ENCODE measurements at places on chromosomes 5 and 9.

GRCh38 chr9:130893341-130894101 lies 3.1 kb downstream of the QRFP start:
- DNase-seq, result no peak

- no peak for DNase-seq
Observed at GRCh38 chr5:59597690-59598546, 295.6 kb downstream of the PDE4D start.

- DNase-seq, result peak; percentile 96
Observed at GRCh38 chr9:16921855-16922254, 51.4 kb upstream of the BNC2 start.

DNA sequence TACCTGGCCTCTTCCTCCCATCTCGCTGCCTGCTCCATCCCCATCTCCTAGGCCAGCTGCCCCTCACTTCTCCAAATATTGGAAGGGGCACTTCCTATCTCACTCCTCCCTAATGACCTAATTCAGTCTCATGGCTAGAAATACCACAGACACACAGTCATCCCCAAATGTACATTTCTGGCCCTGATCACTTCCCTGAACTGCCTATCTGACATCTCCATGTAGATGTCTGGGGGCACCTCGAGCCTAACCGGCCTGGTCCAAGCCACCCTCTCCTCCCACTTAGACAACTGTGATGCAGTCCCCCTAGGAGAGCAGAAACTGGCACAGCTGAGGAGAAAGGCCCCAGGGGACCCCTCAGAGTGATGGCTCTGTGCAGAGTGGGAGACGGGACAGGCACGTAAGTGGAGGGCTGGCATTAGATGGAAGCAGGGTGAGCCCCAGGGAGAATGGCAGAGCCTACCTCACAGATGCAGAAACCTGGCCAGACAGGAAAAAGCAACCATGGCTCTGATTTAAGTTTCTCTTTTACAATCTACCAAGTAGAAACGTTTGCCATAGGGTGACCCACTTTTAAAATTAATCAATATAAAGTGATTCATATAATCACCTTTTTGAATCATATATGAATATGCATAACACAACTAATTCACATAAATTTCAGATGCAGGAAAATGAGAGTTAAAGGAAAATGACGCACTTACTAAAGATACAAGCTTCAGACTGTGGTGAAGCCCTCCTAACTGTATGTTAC lies 22.1 kb downstream of the CAMSAP1 start:
- peak; percentile 40 for DNase-seq

- DNase-seq, result peak; percentile 48
Observed at GRCh38 chr9:93304574-93305496, 120.9 kb downstream of the WNK2 start.

GRCh38 chr9:131361202-131361833 lies 32.6 kb upstream of the PRRC2B start:
- DNase-seq, result peak; percentile 84

GRCh38 chr5:149429839-149430721 lies 51.0 kb upstream of the IL17B start:
- no peak for DNase-seq

- no peak for DNase-seq
Observed at GRCh38 chr9:88807426-88807825, 183.8 kb upstream of the S1PR3 start.

DNA sequence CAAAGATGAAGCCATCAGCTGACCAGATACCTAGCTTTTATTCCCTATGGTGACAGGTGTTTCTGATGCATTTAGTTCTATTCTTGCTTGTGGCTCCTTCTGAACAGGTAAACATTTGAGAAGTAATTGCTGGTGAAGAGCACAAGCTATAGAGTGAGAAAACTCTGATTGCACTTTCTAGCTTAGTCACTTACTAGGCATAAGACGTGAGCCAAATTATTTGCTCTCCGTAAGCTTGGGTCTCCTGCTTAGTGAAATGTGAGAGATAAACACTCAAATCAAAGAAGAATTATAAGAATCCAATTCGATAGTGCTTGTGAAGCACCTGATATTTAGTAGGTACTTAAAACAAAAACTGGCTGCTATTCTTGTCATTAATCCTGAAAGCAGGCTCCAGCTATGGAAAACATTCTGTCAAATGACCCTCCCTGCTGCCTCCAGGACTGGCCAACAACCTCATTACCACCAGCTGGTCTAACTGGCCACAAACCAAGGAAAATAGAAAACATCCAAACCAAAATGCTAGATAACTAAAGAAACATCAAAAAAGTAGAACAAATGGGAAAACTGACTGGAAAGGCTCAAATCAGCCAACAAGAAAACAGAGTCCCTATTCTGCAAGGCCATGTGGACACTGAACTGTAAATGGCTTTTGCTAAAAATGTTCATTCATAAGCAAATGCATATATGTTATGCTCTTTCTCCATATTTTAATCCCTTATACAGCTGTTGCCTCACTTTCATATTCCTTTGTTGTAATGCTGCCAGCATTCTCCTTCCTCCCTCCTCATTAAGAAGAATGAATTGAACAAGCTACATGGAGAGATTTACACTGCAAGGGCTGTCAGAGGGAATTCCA lies 616.1 kb downstream of the DTWD2 start:
- DNase-seq, result no peak

DNA sequence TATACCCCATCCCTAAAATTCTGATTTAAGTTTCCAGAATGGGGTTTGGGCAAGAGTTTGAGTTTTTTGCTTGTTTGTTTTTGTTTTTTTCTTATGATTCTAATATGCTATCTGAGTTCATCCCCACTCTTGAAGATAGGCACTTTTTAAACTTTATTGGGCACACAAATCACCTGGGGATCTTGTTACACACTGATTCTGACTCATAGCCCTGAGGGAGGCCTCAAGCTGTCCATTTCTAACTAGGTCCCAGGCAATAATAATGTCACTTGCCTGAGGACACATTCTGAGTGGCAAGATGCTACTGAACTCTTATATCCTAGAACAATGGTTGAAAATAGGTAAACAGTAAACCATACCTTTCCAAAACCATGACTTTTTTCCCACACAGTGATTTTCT lies 22.8 kb upstream of the ABLIM3 start:
- peak; percentile 44 for DNase-seq

- DNase-seq, result no peak
Observed at GRCh38 chr9:125626187-125626586, 80.8 kb downstream of the MAPKAP1 start.

- peak; percentile 81 for DNase-seq
Observed at GRCh38 chr5:82406205-82406773, 128.1 kb upstream of the RPS23 start.

- DNase-seq, result no peak
Observed at GRCh38 chr5:174087783-174088182, 42.3 kb downstream of the NSG2 start.

GRCh38 chr5:61167382-61167781 lies 5.1 kb upstream of the SMIM15 start:
- DNase-seq, result peak; percentile 53

DNA sequence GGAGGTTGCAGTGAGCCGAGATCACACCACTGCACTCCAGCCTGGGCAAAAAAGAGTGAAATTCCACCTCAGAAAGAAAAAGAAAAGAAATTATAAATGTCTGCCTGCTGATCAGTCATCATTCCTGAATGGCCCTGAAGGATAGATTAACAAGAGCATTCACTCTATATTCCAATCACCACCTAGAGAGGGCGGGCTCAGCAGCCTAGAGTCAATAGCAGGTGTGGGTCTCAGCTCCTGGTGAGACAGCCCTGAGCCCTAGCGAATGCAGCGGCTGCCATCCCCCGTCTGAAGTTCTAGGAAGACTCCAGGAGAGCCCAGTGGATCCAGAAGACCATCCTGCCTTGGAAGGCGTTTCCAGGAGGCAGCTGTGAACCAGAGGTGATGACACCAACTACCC lies 12.0 kb downstream of the FBP1 start:
- DNase-seq, result no peak

DNA sequence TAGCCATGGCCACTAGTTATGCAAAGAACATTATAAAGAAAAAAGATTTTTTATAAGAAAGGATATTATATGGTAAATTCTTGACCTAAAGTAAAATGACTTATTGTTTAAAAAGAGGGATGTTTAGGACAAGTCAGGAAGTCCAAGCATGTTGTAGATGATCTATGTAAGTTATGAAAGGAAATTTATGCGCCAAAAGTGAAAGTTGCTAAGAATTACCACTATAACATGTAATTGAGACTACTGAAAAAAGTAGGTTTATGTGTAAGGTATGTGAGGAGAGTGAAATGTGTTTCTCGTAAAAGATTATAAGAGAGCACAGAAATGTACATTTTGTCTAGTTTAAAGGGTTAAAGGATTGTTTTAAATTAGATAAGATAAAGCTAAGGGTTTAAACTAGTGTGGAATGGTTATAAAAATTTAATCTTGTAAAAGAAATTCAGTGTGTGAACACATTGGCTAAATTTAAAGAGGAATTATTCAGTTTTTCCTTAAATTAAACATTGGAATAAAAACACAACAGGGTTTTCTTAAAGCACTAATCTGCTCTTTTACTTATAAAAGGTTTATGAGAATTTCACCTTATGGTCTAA lies 1100.4 kb upstream of the EDIL3 start:
- DNase-seq, result no peak

DNA sequence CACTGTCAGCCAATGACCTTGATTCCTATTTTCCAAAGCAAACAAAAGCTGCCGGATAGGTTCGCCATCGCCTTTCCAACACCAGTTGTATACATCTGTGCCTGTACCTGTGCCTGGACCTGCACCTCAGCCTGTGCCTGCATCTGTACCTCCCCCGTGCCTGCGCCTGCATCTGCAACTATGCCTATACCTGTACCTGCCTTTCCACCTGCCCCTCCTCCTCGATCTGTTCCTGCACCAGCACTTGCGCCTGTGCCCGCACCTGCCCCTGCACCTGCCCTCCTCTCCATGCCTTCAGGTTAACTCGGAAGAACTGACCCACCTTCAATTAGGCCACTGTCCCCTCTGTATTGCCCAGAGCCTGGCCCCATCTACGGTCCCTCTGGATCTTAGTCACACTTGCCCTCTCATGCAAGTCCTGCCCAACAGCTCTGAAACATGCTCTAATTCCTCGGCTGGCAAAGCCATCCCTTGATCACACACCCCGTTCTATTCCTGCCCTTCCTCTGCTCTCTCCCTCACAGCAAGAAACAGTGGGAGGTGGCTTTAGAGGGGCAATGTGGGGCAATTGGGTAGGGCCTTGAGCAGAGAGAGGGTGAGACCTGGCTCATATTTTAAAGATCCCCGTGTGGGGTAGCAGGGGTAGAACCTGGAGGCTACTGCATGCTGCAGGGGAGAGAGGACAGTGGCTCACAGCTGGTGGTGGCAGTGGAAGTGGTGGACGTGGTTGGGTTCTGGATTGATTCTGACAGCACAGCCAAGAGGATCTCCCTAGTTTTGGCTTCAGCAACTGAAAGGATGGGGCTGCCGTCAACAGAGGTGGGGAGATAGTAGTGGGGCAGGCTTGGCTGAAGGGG lies 59.6 kb upstream of the PHYKPL start:
- no peak for DNase-seq

- no peak for DNase-seq
Observed at GRCh38 chr5:53928641-53929040, 368.2 kb downstream of the NDUFS4 start.

DNA sequence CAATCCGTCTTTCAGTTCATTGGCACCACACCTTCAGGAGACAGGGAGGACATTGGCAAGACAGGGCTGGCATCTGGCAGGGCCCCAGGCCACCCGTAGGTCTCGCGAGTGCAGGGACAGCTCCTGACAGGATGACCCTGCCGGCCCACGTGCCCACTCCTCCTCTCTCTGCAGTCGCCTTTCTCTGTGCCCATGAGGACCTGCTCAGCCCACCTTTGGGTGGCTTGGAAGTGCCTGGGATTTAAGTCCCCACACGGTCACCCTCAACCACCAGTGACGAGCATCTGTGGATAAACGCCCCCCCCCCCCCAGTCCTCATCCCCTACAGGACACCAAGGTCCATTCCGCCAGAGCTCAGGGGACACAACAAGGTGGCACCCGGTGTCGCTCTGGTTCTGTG lies 4.1 kb downstream of the MRPL36 start:
- DNase-seq, result no peak

DNA sequence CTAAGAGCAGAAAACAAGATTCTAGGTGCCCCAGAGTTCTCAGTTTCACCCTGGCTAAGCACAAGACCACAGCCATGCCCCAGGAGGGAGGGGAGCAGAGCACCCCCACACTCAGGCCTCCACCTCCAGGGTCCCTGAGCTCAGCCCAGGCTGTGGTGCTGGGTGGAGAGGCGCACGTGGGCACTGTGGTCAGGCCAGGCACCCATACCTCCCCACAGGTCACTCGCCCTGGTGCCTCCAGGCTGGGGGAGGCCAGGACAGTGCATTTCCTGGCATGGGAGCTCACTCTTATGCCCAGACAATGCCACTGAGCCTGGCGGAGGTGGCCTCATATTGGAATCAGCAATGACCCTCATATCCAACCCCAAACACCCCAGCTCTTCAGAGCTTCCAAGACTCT lies 78.8 kb downstream of the HRH2 start:
- DNase-seq, result no peak

GRCh38 chr5:59792983-59793585 lies 100.4 kb downstream of the PDE4D start:
- DNase-seq, result peak; percentile 94

DNA sequence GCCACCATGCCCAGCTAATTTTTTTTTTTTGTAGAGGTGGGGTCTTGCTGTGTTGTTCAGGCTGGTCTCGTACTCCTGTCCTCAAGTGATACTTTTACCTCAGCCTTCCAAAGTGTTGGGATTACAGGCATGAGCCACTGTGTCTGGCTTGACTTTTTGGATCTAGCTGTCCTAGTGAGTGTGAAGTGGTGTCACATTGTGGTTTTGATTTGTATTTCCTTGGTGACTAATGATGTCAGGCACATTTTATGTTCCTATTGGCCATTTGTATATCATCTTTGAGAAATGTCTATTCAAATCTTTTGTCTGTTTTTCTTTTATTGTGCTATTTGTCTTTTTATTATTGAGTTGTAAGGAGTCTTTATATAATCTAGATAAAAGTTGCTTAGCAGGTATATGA lies 53.5 kb upstream of the MCCC2 start:
- DNase-seq, result peak; percentile 55

DNA sequence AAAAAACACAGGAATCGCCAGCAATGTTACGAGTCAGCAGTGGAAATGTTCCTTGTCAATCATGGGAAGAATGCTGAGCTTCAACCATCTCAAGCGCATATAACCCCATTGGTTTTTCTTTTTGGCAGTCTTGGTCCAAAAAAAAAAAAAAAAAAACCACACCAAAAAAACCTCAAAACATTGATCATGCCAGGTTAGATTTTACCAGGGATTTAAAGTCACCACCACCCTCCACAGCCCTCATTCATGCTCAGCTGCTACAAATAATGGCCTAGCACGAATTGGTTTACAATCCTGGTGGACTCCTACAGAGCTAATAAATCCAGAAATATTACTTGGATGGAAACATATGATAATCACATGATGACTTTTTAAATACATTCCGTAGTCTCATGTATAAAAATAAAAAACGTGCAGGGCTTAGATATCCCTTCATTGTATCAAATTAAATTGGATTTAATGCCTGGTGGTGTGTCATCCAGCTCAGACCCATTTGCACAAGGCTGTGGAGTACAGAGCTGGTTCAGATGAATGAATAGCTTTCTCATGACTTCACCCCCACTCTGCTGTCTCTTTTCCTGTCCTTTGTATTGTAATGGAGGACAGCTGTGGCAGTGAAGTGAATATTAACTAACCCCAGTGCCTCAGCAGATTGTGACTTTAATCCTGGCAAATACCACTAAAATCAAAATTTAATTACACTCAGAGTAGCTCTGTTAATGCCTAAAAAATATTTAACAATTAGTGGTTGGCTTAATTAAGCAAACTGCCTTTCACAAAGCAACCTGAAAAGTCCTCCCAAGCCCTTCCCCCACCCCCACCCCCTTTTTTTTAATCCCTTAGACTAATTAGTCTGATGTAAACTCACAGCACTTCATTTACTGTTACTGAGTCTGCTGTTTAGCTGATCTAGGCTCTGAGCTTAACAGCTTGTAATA lies 626.5 kb upstream of the ZNF608 start:
- DNase-seq, result peak; percentile 86

- DNase-seq, result peak; percentile 19
Observed at GRCh38 chr5:4348423-4348822, 752.8 kb downstream of the IRX1 start.
